ENCODE measurements at places on chromosomes 7 and 10.

DNA sequence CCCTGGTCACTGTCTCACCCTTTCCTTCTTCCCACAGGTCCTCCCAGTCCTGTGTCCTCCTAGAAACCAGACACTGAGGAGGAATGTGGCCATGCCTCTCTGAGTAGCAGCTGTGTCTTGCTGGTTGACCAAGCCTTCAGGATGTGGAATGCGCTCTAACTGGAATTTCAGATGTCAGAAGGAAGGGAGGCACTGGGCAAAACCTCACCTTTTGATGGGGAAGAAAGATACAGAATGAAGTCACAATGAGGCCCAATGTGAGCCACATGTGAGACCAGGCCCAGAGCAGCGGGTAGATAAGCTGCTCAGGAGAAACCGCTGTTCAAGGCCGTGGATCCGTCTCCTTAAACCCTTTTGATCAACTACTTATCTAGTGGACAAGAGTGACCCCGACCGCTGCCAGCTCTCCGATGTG, 54.8 kb upstream of the ECHDC3 start:
- DNase-seq: no peak

- DNase-seq: no peak
These were observed 9.9 kb downstream of the ZSCAN25 start for GRCh38 chr7:99626661-99627060.

GRCh38 chr10:97186911-97187310, 1.2 kb upstream of the SLIT1 start:
- DNase-seq: no peak

DNA sequence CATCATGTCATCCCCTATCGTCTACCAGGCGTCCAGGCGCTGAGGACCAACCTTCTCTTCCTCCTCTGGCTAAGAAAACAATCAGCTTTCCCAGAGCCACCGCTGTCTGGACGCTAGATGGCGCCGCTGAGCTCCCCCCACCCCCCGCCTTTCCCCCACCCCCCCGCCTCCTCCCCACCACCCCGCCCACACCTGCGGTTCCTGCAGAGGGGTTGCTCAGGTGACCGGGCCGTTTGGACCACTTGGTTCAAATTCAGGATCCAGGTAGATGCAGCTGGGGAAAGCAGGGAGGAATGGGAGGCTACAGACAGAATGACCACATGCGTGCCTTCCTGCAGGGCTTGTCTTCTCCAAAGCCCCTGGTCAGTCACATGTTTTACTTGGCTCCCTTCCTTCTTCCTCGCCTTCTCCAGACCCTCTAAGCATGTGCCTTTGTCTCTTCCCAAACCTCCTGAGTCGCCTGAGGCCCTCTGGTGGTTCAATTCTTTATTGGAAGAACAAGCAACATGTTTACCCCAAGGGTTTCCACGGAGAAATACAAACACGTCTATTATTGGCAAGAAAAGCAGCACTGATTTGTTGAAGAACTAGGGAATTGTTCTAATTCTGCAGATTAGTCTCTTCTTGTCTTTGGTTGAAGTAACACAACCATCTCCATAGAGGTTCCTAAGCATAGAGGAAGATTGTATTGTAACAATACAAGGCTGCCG, 24.7 kb downstream of the AOC1 start:
- no peak for DNase-seq

DNA sequence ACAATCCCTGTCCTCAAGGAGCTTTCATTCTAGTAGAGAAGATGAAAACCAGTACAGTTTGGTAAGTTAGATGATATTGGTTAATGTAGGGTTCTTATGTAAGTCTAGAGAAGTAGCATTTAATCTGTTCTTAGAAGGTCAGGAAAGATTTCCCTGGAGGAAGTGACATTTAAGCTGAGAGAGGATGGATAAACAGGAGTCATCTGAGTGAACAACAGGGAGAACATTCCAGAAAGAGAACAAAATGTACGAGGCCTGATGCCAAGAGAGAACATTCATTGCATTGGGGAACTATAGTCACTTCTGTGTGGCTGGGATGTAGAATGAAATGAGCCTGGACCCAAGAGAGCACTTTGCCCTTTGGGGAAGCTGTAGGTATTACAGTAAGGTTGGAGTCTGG, 88.0 kb downstream of the CFTR start:
- no peak for DNase-seq

DNA sequence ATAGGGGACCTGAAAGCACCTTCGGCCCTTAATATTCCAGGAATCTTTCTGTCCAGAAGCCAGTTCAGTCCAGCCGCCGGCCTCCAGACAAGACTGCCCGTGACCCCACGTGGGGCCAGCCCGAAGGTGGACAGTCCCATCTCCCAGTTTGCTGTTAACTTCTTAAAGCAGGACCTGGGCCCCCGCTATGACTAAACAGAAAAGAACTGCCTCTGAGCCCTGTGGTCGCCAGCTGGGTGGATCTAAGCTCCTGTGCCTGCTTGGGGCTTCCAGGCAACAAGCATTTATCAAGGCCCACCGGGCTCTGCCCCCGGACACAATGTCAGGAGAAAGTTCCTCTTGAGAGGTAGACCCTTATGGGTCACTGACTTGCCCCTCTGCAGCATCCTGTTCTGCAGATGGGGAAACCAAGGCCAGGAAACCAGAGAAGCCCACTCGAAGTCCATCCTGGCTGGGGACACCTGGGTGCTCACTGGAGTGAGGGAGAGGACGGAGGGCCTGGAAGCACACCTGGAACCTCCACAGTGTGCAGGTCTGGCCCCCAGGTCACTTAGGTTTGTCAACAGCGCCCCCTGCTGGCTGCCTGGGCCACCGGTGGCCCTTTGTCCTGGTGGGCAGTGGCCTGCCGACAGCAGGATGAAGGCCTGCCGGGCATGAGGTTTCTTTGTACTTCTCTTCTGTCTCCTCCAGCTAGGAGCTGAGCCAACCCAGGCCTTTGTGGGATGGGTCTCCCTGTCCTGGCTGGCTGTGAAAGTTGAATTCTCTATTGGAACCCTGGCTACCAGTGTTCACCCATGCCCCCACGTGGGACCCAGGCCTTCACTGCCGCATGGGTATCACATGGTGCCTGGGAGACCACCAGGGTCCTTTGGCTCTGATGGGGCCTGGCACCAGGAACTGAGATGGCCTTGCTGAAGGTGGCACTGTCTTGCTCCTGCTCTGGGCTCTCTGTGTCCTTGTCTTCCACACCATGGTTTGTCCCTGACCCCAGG, 128.0 kb downstream of the ZMIZ1 start:
- DNase-seq: peak; percentile 86

DNA sequence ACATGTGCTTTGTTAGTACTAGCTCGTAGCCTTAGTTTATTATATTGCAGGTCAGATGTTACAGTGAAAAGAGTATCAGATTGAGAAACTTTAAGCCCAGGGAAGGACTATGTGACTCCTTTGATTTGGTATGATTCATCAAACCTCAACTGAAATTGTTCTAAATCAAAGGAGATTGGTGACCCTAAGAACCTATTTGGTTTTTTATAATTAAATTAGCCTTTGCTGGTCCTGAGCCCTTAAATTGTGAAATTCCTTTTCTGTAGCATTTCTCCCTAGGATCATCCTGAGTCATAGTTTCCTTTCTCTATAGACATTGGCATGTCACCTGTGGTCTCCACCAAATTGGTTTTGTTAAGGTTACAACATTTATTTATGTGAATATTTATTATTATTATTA, 89.7 kb downstream of the POLR1F start:
- no peak for DNase-seq

DNA sequence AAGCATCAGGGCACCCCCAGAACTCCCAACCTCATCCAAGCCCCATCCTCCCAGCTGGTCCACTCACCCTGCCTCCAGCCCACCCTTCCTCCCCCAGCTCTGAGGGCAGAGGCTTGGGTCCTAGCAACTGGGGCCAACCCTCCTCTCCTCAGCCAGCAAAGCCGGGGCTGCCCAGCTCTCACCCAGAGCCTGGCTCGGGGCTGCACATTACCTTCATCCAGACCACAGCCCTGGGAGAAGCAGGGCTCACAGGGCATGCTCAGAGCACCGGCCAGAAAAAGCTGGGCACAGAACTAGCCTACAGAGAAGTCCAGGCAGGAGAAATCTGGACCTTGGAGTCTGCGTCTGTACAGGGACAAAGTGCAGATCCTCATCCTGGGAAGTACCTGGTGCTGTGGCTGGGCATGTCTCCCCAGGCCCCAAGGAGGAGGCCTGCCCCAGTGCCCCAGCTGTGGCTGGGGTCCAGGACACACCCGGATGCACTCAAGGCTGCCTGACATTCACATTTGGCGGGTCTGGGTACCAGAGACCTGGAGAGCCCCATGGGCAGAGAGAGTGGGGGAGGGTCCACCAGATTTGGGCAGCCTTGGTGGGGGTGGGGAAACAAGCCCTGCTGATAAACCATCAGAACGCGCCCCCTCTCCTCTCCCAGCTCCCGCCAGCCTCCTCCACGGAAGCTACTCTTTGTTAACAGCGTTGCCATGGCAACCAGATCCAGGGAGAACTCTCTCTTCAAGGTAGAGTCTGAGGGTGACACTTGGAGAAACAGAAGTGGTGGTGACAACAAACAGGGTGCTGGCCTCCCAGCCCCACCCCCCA, 5.1 kb downstream of the RASGEF1A start:
- DNase-seq: no peak

DNA sequence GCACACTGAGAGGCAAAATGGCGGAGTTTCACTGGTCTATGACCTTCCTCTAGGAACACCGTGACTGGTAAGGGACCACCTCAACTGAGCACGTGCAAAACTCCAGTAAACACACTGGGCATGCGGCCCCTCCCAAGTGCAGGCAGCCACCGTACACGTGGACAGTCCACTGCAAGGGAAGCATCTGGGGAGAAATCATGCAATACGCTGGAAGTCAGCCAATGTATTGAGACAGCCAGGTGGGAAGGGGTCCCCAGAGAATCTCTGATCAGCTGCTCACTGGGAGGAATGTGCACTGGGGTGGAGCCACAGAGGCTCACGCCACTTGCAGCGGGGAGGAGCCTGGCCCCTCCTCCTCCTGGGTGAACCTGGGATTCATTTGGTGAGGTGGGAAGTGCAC, 49.3 kb downstream of the CFAP46 start:
- no peak for DNase-seq

DNA sequence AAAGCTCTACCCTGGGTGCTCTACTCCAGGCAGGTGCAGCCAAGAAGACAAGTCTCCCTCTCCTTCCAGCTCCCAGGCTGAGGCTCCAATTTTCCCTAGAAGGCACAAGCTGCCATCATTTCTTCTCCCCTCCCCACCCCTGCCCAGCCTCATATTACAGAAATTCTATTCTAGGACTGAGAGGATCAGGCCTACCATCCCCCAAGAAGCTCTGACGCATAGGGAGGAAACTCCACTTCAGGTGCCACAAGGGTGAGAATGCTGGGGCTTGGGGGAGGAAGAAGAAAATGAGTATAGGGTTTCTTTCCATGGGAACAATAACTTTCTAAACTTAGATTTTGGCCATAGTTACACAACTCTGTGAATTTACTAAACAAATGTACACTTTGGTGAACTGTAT, 35.3 kb downstream of the FEZF1 start:
- DNase-seq: no peak

GRCh38 chr7:27339478-27339877, 96.9 kb downstream of the EVX1 start:
- DNase-seq: no peak

GRCh38 chr10:17026686-17027485, 102.7 kb downstream of the CUBN start:
- DNase-seq: peak; percentile 63

- DNase-seq: no peak
These were observed 221.3 kb upstream of the TCERG1L start for GRCh38 chr10:131532745-131533341.

DNA sequence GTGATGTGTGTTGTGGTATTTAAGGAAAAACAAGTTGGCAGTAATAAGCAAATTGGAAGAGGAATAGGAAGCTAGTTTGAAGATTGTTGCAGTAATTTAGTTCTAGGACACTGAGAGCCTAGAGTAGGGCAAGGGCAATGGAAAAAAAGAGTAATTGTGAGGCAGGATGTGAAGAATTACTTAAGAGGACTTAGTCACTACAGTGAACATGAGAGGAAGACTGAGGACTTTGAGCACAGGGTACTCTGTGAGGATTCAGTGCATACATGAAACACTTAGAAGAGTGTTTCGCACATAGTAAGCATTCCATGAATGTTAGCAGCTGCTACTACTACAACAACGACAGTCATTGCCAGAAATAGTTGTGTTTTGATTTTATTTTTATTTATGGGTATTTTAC, 30.9 kb upstream of the DKK1 start:
- no peak for DNase-seq

DNA sequence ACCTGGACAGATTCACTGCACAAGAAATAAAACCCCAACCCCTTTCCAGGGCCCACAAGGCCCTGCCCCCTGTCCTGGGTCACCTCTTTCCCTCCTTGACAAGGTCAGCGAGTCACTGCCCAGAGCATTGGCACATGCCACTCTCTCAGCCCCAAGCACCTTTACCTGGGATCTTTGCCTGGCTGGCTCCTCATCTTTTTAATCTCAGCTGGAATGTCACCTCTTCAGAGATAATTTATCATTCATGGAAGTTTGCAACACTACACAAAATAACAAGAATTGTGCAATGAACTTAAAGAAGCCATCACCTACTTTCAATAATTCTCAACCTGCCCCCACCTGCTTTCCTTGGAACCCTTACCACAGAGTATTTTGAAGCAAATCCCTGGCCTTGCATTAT, 19.2 kb downstream of the ANTXRL start:
- no peak for DNase-seq

- DNase-seq: no peak
These were observed 37.7 kb downstream of the LRMDA start for GRCh38 chr10:75469006-75469616.

DNA sequence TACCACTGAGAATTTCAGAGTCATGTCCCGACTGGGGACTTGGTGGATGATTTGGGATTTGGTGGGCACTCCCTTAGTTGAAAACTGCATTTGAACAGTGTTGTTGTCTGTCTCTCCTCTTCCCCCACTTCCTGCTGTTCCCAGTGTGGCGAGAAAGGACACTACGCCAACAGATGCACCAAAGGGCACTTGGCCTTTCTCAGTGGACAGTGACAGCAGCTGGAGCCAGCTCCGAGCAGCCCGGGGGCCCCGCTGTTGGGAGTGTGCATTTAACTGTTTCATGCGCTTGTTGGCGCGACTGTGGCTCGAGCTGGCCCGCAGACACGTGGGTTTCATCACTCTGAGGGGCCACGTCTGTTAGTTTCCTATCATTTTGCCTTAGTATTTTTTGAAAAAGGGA, 9.7 kb downstream of the ATP5MF start:
- DNase-seq: no peak

DNA sequence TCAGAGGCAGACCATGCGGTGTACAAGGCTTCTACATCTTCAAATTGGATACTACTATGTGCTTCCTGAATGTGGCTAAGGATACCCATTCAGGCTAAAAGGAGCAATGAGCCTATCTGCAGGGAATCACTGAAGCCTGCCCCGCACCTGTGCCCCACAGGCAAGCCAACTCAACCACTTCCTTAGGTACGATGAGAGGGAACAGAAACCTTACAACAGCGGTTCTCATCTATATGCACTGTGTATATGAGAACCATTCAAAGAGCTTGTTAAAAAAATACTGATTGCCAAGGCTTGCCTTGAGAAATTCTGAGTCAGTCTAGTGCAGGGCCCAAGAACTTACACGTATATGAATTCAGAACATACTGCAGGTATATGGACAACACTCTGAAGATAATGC, 679.6 kb downstream of the PARD3 start:
- DNase-seq: no peak
